CD4-positive, alpha-beta T cell treated with Interleukin-17A for 4 hours (primary cell): ENCODE measurements at places on chromosomes 5 and 9.

GRCh38 chr9:80440724-80441123 lies 869.0 kb downstream of the TLE4 start:
- no peak for DNase-seq

- DNase-seq: no peak
Measured at GRCh38 chr9:33408087-33408486, 5.7 kb upstream of the AQP7 start.

GRCh38 chr5:79576606-79577289 lies 35.5 kb upstream of the TENT2 start:
- no peak for DNase-seq

DNA sequence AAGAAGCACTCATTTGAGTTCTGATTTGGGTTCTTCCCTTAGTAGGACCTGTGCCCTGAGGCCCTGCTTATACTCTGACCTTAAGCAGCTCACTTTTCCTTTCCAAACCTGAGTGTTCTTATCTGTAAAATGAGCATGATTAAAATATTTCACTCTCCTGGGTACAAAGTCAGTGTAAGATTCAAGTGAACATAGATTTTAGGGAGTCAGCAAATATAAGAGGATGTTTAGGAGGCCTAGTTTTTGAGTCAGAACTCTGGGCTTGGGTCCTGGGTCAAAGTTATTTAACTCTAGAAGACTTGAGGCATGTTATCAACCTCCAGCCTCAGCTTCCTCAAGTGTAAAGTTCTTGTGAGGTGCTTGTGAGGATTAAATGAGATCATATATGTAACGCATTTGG lies 8.7 kb upstream of the SPARC start:
- DNase-seq: no peak
